ENCODE measurements at places on chromosomes 13 and 19. TPM values are rescaled to one million over a fixed set of nuclear protein-coding genes. Genes with fewer than 3 reads are reported as not detected.

Gene GRIN2D
- 0.03 TPM for total RNA-seq

Gene KLK3
- total RNA-seq: not detected

Gene ZNF155
- 6.8 TPM for total RNA-seq

Gene SH2D3A
- total RNA-seq: not detected

Gene EXOC3L2
- 0.13 TPM for total RNA-seq

Gene ZNF568
- total RNA-seq: 17.0 TPM

Gene CGB2
- not detected for total RNA-seq

Gene DPF1
- 8.1 TPM for total RNA-seq

Gene TPP2
- 84.6 TPM for total RNA-seq

Gene SPRED3
- total RNA-seq: 2.3 TPM

Gene ZNF552
- total RNA-seq: 5.4 TPM

Gene RDH8
- not detected for total RNA-seq
